ENCODE measurements at places on chromosomes 2 and 18.

- no peak for DNase-seq
Measured at GRCh38 chr18:3966642-3967358, 488.3 kb downstream of the DLGAP1 start.

GRCh38 chr2:177165061-177165583 lies 47.5 kb upstream of the HNRNPA3 start:
- peak; percentile 28 for DNase-seq

DNA sequence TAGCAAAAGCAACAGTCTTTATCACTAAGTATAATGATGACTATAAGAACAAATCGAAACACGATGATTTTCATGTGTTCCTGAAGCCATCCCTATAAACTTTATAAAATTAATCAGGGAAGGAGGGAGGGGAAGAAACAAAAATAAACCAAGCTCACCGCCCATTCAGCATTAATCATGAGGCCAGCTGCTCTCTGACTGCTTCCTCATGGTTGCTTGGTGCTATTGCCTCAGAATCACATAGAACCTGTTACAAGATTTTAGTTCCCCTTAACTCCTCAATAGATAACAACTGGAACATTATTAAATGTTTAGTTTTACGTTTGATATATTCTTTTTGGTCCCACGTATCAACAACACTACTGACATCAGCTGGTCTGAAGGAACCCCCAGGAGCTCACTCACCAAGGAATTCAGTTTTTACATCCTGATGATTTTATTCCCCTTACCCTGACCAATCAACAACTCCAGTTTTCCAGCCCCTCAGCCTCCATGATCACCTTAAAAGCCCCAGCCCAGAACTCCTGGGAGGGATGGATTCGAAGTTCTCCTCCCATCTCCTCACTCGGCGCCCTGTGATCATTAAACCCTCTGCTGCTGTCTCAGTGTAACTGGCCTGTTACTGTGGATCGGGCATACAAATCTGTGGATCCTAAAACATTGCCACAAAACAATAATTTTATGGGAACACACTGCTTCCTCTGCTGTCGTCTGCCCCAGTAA lies 10.6 kb upstream of the HNRNPLL start:
- DNase-seq, result peak; percentile 63

DNA sequence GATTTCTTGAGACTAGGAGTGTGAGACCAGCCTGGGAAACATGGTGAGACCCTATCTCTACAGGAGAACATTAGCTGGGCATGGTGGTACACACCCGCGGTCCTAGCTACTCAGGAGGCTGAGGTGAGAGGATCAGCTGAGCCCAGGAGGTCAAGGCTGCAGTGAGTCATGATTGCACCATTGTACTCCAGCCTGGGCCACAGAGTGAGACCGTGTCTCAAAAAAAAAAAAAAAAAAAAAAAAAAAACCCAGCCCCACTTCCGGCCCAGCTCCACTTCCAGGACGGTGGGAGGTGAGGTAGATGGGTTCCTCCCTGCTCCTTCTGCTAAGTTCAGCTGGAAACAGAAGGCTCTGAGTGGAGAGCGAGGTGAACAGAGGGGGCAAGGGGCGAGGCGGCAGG lies 41.4 kb upstream of the NFATC1 start:
- no peak for DNase-seq

GRCh38 chr2:165450156-165450555 lies 19.3 kb upstream of the CSRNP3 start:
- peak; percentile 9 for DNase-seq

- DNase-seq, result no peak
Measured at GRCh38 chr2:183207110-183207509, 82.9 kb downstream of the NUP35 start.

DNA sequence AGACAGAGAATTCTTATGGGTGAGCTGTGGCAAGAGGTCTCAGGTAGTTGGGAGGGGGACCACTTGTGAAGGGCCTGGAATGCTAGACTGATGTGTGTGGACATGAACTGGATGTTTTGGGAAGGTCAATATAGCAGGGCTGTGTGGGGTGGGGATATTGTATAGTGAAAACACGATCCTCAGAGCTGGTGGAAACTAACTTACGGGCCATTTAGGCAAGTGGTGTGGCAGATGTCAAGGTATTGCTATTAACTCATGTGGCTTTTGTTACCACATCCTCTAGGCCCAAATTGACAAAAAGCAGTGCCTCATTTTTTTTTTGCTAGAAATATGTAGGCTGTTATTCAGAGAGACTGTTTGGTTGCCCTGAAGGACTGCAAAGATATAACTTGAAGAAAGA lies 8.0 kb upstream of the GALNT1 start:
- DNase-seq, result no peak

DNA sequence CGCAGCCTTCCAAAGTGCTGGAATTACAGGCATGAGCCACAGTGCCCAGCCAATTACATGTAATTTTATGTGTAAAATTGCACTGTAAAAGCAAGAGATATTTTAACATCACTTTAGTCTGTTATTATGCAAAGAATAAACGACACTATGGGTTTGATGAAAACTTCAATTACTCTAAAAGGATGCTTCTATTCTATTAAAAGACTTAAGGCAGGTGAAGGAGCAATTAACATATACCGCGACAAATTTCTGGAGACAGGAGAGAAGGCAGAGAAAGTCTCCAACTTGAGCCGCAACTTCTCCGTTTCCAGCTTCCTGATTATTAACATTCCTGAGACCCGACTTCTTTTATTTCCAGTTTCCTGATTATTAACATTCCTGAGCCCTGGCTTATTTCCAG lies 53.7 kb downstream of the FAM210A start:
- no peak for DNase-seq

- no peak for DNase-seq
Measured at GRCh38 chr2:112189001-112189556, 50.9 kb downstream of the FBLN7 start.

GRCh38 chr2:164314148-164314547 lies 307.1 kb downstream of the GRB14 start:
- DNase-seq, result no peak

DNA sequence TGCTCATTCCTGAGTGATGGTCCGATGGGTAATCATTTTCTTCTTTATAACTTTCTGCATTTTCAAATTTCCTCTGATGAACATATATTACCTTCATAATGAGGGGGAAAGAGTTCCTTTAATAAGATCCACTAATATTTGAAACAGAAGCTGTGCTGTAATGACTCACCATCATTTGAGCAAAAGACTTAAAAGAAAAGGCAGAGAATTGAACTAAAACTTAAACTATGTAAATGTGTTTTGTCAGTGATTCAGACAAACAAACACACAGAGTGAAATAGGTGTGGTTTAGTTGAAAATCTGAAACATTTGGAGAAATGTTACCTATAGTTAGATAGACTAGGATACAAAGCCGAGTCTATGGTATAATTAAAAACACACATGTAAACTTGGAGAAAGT lies 209.6 kb downstream of the STK39 start:
- DNase-seq, result no peak

DNA sequence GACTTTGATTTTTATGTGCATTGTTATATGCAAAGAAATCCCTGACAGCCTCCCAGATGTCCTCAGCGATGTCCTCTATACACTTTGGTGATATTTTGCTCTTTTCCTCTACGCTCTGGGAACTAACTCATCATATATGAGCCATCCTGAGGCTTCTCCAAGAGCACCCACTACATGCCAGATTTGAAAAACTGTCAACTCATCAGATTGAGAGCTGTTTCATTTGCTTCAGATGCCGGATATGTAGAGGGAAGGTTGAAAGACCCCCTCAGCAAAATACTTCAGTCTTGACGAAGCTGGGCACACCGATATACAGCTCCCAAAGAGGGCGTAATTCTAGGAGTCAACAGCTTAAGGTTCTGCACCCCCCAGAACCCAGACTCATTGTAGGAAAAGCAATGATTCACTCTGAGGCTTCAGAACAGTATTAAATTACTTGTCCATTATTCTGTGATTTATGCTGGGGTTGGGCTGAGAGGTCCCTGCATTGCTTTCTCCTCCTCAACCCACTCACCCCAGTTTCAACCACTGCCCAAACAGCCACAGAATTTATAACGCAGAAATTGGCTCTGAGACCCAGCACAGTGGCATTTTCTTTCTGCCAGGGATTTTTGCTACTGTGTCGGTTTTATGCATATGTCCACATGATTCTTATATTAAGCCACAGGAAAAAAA lies 341.8 kb downstream of the ALK start:
- DNase-seq, result no peak

GRCh38 chr2:231530099-231531011 lies at the start of gene NMUR1:
Gene NMUR1, minus strand, starts transcription at chr2:231530445. Its CDS starts 84 bp downstream, at chr2:231530361.
- peak; percentile 62 for DNase-seq

- DNase-seq, result no peak
Measured at GRCh38 chr2:172408143-172408766, 19.1 kb upstream of the ITGA6 start.

GRCh38 chr18:64331419-64331818 lies 182.5 kb upstream of the LINC00305 start:
- DNase-seq, result no peak

DNA sequence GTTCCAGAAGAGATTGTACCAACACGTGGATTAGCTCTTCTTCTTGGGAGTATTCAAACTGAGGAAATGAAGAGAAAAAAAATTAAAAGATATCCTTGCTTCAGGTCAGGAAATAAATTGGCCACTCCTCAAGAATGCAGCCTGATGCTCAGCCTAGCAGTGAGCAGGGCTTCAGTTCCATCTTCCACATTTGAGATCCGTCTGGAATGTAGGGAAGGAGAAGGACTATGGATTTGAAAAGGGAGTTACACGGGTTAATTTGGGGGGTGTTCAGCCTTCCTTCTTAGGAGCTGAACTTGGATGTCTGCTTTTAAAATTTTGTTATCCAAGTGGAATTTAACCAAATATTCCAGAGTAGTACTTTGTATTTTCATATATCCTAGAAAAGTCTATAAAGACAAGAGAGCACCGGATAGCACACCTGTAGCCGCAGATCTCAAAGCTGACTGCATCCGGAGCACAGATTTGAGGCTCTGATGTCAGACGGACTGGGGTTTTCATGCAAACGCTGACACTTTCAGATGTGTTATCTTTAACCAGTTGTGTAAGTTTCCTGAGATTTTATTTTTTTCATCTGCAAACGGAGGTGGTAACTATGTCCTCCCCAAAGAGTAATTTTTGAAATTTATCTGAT lies 99.3 kb downstream of the COPS8 start:
- no peak for DNase-seq

DNA sequence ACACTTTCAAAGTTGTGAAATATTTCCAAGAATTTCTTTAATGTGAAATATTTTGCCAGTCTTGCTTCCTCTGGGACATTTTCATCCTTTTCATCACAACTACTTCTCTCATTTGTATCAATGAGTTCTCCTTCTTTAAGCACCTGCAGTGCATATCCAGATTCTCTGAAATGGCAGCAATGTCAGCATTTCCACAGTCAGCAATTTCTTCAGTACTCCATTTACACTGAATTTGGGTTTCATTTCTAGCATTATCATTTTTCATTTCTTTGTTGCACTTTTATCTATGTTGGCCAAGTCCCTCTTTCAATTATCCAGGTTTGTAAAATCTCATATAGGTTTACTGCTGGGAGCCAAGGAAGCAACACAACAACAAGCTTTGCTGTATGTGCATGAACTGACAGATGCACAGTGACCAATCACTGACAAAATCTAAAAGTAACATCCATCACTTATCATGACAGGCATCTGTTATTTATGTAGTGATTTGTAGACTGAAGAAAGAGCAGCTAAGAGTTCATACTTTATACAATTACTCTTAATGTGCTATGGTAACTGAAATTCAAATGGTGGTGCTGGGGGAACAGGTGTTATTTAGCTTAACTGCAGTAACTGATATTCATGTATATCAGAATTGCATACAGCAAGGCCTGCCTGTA lies 43.9 kb downstream of the SS18 start:
- DNase-seq, result no peak

GRCh38 chr18:36700955-36701354 lies 127.8 kb downstream of the TPGS2 start:
- DNase-seq, result no peak

GRCh38 chr2:165827016-165827920 lies 33.2 kb upstream of the GALNT3 start:
- no peak for DNase-seq

- DNase-seq, result no peak
Measured at GRCh38 chr2:136232456-136233172, 114.7 kb upstream of the CXCR4 start.

GRCh38 chr2:149536649-149537048 lies 50.9 kb downstream of the MMADHC start:
- DNase-seq, result no peak

GRCh38 chr2:11456251-11456650 lies 9.7 kb downstream of the E2F6 start:
- no peak for DNase-seq

DNA sequence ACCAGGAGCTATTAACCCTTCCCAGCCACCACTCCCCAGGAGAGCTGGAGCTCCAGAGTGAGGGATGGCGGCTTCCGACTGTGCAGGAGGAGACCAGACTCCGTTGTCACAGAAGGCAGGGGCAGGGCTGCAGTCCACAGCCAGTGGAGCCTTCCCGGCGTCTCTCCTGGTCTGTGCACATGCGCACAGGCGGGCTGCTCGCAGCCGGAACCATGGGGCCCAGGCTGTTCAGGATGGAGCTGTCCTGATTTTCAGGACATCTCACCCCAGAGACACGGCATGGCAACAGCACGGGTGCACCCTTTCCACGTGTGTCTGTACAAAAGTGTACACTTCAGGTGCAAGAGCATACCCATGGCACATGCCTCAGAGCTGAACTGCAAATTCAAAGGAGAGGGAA lies 28.9 kb downstream of the EIPR1 start:
- no peak for DNase-seq

DNA sequence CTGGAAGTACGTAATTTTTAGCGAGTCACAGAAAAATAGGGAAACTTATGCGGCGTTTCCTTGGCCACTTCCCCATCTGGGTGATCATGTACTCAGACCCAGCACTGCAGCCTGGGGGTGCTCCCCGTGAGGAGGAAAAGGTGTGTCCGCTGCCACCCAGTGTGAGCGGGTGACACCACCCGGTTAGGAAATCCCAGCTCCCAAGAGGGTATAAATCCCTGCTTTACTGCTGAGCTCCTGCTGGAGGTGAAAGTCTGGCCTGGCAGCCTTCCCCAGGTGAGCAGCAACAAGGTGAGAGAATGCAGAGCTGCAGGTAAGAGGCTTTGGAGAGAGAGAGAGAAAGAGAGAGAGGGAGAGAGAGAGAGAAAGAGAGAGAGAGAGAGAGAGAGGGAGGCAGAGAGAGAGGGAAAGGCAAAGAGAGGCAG lies at the start of gene IL1R2:
IL1R2 (plus strand) TSS at position 240 of the 425 bp plus-strand sequence. CDS start 16,616 bp downstream, outside the sequence.
- DNase-seq, result no peak

DNA sequence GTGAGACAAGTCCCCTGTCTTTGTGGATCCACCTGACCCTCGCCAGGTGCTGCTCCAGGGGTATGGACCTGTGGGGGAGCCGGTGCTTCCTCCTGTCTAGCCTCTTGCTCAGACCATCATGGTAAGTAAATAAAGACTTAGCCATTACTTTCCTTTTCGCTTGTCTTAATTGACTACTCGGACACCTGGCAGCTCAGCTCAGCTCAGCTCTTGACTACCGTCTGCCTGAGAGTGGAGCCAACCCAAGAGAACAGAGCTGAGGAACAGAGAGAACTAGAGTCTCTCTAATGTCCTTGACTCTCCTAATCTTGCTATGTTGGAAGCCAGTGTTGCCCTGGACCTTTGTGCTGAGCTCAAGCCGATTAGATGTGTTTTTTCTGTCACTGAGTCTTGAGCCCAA lies 170.3 kb upstream of the CXCR4 start:
- no peak for DNase-seq

GRCh38 chr2:6881046-6881445 lies 3.5 kb downstream of the RSAD2 start:
- no peak for DNase-seq

Measured in hematopoietic multipotent progenitor cell (in vitro differentiated cells).